Suppressor macrophage treated with lipopolysaccharide for 4 hours (primary cell): ENCODE measurements at places on chromosomes 3 and 15.

GRCh38 chr3:173173652-173174051, 32.6 kb upstream of the SPATA16 start:
- DNase-seq = no peak

DNA sequence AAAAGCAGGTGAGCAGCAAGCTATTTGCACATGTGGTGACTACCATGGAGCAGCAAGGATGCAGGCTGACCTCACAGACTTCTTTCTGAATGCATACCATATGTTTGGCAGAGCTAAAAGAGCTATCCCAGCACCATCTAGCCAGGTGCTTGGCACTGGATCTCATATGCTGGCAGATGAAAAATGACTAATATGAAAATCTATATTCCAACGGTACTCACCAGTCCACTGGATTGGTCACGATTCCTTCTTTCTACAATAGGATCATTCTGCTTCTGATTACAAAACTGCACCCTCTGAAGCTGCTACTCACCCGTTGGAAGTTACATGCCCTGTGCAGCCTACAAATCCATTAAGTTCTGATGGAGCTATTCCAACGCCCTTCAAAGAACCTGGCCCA, 714.3 kb upstream of the CFAP20DC start:
- DNase-seq = no peak

DNA sequence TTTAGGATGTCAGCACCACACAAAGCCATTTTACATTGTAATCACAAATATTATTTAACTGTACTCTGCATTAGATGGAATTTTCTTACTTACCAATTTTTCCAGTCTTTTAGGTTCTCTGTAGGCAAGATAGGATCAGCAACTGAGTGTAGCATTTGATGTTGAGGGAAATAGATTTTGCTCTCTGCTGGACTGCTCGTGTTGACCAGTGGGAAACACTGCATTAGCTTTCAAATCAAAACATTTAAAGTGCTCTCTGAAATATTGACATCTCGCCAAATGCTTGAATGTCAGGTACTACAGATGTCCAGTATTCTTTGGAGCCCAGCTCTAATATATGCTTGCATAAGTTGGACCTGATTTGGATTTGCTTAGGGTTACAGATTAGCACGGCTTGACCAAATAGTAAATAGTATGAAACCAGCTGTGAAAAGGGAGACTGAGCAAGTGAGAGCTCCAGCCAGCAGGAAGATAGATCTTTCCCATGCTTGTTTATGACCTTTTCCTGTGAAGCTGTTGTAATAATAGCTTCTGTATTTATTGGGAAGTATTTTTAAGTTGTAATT, 29.5 kb downstream of the P2RY14 start:
- no peak for DNase-seq

- DNase-seq = no peak
Observed at GRCh38 chr15:99253381-99254090, 2.3 kb downstream of the LRRC28 start.

- DNase-seq = no peak
Observed at GRCh38 chr3:122893282-122893681, 98.4 kb downstream of the SLC49A4 start.

- DNase-seq = peak; percentile 5
Observed at GRCh38 chr3:114378760-114379159, 84.9 kb downstream of the TIGIT start.

DNA sequence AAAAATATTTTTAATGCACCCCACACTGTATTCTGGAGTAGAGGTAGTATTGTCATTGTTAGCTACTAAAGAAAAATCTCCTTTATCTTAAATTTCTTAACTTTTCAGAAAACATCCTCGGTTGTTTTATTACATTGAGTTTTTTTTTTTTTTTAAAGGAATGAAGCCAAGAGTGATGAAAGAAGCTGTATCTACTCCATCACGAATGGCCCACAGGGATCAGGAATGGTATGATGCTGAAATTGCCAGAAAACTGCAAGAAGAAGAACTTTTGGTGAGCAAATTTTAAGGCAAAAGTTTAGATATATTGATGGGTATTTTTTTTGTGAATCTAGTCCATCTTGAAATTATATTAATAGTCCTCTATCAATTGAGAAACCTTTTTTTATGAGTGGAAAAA, 49.7 kb upstream of the UTS2B start:
- DNase-seq = no peak

DNA sequence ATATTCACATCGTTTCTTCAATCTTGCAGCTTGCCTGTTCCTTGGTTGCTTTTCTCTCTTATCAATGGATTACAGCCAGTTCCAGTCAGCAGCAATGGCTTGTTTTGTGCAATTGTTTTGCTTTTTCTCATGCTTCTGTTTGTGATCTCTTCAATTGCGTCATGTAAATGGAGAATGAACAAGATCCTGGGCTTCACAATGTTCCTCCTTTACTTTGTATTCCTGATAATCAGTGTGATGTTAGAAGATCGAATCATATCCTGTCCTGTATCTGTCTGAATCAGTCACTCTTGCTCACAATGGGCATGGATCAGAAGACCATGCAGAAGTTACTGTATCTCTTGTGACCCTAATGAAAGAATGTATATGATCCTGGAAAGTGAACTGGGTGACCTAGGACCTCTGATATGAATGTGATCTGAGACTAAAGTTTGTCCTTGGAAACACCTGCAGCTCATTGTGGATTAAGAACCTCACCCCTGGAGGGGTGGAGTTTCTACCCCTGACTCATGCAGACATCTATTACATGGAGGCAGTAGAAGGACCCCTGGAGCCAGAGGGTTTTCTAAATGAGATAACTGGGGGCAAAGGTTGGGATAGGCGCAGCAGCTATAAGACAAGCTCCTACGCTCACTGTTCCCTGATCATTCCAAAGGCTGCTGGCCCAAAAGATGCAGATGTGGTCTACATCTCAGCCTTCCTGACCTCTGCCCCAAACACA, 32.2 kb downstream of the SLC24A1 start:
- DNase-seq = peak; percentile 7

DNA sequence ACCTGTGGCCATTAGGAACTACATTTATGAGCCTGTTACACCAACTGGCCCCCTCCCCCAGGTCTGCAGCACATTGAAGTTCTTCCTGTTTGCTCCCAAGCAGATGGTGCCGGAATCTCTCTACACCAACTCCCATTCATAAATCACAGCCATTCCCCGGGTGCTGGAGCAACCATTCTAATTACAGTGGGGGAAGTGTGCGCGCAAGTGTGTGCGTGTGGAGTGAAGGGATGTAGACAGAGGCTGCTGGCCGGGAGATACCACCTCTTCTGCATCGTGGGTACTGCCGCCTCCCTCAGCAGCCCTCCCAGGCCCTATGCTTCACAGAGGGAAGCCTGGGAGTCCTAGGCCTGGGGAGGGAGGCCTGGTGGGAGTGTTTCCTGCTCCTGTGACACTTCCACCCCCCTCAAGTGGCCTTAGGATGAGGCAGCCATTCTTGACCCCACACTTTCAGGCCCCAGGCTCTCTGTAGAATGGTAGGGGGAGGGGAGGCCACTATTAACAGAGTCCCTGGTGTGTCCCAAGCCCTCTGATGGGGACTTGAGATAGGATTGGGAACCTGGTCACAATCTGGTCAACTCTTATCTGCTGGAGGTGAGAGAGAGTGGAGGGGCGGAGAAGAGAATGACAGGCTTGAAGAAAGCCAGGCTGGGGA, 69.1 kb downstream of the MAGEF1 start:
- no peak for DNase-seq

DNA sequence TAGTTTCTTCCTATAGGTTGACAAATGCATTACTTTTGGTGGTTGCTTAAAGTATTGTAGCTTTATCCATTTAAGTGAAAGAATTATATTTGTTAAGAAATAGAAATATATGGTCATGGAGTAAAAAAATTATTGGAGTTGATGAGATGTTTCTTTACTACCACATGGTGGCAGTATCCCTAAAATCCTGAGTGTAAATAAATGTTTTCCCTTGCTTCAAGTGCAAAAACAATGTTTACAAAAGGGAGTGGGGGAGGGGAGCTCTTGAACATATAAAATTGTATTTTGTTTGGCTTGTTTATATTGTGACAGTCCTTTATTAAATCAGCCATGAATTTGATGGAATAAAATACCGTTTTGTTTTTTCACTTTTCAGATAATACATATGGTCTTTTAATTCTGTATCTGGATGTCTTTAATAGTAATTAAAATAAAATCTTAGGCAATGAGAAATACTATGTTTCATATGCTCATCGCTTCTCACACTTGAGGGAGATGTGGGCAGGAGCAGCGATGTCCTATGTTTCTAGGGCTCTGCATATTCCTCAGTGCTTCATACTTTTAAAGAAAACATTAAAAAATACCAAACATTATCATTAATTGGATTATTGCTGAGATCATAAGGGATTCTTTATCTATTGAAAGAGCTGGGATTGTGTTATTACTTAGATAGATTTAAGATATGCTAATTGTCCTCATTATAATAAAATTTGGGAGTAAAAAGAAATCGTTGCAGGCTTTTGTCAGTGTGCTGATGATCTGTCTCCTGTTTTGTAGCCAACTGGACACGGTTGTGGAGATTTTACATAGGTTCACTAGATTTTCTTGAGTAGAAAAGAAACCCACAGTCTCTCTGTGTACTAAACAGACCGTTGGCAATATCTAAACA, 349.7 kb downstream of the TUSC7 start:
- DNase-seq = peak; percentile 52

DNA sequence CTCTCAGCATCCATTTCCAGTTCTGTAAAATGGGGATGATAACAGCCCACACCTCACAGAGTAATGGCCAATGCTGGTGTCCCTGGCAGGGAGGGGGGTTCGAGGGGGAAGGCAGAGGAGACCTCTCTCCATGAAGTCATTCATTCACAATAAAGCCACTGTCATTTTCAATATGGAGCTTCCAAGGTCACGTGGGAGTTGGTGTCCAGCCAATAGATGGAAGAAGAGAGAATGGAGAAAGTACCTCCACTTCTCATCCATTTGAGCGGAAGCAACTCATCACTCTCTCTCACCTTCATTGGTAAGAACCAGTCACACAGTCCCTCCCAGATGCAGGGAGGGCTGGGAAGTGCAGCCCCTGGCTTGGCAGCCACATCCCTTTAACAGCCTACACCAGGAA, 14.9 kb upstream of the RBSN start:
- no peak for DNase-seq

DNA sequence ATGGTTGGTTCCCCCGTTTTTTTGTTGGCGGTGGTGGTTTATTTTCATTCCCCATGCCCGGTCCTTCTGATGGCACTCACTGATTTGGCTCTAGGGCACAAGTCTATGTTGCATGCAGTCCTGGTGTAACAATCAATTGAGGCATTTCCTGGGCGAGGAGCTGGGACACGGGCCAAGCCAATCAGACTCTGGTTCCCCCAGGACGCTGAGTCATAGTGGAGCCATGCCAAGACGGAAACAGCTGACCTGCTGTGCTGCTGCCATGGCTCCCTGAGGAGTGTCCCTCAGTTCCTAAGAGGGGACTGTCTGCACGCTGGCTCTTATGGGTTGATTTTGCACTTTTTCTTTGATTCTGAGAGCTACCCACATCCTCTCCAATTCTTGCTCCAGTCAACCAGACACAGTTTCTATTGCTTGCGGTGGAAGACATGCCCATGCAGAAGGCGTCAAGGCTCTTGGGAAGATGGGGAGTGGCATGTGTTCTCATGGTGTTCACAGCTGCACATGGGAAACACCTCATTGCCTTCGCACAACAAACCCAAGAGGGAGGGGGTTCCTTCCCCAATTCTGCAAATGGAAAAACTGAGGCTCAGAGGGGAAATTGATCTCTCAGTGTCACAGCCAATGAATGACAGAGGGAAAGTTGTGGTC, 28.3 kb upstream of the ALDH1L1 start:
- DNase-seq = peak; percentile 45

GRCh38 chr3:116302087-116302747, 143.1 kb downstream of the LSAMP start:
- DNase-seq = no peak

- peak; percentile 66 for DNase-seq
Observed at GRCh38 chr15:42137461-42138261, 18.8 kb downstream of the PLA2G4F start.

- DNase-seq = no peak
Observed at GRCh38 chr3:124785973-124786372, 55.7 kb downstream of the UMPS start.

GRCh38 chr3:133506215-133506901, 67.1 kb upstream of the CDV3 start:
- DNase-seq = peak; percentile 81

DNA sequence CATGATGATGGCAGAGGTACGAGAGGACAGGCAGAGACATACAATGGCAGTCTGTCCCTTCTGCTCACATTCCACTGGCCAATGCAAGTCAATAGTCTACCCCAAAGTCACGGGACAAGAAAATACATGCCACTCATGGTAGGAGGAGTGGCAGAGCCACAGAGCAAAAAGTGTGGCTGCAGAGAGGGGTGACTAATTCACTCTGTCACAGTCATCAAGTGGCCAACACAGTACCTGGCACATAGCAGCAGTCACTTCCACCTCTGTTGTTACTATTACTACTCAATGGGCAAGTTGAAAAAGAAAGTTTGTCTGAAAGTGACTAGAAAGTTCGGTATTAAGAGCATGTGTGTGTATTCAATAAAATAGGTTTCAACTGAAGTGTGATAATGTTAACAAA, 91.4 kb downstream of the SMAD3 start:
- no peak for DNase-seq

GRCh38 chr15:71893691-71894090, 83.3 kb downstream of the NR2E3 start:
- no peak for DNase-seq

GRCh38 chr15:75662823-75663519, 15.3 kb downstream of the SNX33 start:
- DNase-seq = no peak

DNA sequence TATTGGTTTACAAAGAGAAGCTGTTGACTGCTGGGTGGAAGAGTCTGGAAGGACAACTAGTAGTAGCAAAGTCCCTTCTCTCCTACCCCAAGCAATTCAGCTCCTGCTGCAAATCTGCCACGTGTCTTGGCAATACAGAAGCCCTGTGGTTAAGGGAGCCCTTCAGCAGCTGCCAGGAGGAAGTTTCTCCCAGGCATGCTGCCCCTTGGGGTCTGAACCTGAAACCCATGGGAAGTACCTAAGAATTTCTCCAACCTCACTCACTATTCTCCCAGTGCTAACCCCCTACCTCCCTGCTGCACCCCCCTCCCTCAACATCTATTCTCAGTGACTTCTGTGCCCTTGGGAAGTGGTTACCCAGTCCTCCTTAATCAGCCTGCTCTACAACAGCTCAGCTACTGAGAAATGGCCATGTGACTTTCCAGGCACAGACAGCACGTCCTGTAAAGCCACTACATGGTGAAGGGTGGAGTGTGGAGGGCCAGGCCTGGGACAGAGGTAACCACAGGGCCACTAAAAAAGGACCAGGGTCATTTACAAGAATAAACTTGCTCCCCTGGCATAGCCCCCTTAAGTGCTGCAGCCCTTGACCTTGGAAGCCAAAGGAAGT, 316.6 kb downstream of the NTRK3 start:
- no peak for DNase-seq

DNA sequence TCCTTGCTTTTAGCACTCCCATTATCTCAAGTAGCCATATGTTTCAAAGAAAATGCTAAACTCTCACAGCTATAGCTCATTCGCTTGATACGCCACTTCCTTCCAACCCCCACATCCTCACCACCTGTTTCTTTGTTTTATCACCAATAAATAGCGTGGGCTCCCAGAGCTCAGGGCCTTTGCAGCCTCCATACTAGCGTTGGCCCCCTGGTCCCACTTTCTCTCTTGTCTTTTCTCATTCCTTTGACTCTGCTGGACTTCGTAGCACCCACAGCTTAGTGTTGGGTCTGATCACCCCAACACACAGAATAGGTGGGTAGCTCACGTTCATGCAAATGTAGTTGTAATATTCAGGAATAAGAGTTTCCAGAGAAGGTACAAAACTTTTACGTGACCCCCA, 4.1 kb upstream of the GPD1L start:
- no peak for DNase-seq
